Left colon (tissue), 2 donors: ENCODE measurements at places on chromosomes 5 and 9.

GRCh38 chr9:38359689-38360385, 32.7 kb upstream of the ALDH1B1 start:
- no peak for DNase-seq

GRCh38 chr9:126153382-126153781, 173.2 kb upstream of the MVB12B start:
- no peak for DNase-seq

DNA sequence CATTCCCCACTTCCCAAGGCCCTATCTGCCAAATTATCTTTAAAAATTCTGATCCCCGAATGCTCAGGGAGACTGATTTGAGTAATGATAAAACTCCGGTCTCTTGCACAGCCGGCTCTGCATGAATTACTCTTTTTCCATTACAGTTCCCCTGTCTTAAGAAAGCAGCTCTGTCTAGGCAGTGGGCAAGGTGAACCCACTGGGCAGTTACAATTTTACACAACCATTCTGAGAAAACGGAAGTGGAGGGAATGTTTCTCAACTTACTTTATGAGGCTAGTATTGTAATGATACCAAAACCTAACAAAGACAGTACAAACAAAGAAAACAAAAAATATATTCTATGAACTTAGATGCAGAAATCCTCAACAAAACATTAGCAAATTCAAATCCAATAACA, 100.0 kb downstream of the MCTP1 start:
- DNase-seq: no peak

DNA sequence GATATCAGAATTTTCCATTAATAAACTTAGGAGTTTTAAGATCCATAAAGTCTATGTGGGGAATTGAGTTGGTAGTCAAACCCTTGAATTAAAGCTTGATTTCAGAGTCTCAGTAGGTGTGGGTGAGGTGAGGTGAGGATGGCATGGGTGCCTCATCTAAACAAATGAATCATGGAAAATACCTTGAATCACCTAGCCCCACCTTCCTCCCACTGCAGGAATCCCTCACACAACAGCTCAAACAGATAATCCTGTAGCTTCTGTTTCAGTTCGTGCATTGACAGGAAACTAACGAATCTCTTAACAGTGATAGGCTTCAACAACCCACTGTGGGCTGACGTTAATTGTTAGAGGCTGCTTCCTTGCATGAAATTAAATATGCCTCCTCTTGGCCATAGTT, 185.0 kb downstream of the SREK1 start:
- no peak for DNase-seq

- no peak for DNase-seq
These were observed 303.4 kb upstream of the ATP10B start for GRCh38 chr5:161155451-161155850.

DNA sequence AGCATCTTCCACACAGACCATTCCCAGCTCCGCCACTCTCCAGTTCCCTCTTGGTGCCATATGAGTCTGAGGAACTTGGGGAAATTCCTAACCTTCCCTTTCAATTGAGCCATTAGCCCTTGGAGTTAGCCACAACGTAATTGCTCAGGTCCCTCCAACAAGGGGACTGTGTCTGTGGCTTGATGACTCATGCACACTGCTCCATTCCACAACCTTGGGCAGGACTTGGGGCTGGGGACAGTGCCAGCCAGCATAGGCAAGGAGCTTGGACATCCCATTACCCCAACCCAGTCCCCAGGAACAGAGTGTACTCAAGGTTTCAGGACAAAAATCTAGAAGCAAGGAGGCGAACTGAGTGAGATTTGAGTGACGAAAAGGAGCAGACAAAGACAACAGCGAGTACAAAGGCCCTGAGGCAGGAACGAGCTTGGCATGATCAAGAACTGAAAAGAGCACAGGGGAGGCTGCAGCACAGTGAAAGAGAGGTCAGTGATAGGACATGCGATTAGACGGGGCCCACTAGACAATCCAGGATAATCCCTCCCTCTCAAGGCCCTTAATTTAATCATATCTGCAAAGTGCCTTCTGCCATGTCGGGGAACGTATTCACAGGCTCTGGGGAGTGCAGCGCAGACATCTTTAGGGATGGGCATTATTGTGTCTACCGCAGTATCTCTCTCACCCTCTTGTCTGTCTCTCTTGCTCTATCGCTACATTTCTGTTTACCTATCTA, 16.0 kb upstream of the JADE2 start:
- DNase-seq: no peak

DNA sequence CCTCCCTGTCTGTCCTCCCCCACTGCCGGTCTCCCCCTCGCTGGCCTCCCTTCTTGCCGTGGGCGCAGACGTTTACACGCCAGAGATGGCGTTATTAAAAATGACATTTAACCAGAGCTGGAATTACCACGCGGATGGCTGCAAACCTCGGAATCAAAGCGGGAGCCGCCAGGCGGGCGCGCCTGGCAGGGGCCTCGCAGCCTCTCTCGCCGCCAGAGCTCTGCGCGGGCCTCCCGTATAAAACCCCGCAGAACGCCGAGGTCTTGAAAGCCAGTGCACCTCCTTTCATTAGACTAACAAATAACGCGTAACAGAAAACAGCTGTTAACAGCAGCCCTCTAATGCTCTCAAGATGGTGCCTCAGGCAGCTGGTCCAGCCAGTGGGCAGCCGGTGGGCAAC, 10.2 kb downstream of the PRRX2 start:
- no peak for DNase-seq

GRCh38 chr9:78033870-78034269, 2.3 kb upstream of the GNAQ start:
- DNase-seq: no peak

DNA sequence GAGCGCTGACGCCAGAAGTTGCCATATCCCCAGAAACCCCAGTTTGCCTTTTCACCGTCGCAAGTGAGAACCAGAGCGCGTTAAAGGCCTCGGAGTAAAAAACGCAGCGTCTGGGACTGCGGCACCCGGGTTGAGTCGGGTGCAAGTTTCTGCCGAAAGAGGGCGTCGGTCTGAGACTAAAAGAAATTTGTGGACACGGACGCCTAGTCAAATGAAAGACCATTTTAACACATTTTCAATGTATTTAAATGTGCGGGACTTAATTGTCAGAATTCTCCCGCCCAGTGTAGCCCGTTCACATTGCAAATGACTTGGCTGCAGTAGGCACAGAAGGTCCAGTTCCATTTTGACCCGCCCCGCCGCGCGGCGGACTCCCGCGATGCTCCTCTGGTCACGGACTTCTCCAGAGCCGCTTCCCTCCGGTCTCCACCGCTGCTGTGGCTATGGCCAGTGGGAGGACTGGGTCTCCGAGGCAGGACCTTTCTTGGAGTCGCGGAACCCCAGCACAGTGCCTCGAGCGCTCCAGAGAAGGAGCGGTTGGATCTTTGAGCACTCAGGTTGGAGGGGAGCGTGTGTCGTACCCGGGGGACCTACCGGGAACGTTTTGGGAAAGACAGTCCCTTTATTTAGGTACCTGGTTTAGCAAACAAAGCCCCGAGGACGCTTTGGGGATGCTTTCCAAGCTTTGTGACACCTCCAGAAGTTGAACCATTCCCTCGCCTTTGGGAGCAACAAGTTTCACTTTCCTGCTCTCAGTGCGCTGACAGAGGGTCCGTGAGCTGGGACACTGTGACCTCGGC, 1.2 kb upstream of the NPR3 start:
- peak; percentile 76 for DNase-seq

- DNase-seq: no peak
These were observed 7.0 kb upstream of the P4HA2 start for GRCh38 chr5:132234684-132235062.

DNA sequence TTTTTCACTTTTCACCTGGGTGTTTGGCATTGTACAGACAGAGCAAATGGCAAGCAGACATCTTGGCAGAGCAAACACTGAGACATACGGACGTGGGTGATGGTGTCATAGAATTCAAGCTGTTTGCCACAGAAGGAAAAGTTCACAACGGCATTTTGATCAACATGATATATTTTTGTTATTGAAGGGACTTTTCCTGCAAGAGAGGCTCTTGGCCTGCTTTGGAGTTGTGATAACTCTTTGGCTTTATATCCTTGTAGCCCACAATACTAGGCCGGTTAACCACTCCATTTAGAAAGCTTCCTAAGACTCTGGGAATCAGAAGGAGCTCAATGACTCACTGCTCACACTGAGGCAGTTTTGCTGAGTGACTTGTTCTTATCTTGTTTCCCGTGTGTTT, 1038.3 kb downstream of the TLE1 start:
- DNase-seq: no peak

DNA sequence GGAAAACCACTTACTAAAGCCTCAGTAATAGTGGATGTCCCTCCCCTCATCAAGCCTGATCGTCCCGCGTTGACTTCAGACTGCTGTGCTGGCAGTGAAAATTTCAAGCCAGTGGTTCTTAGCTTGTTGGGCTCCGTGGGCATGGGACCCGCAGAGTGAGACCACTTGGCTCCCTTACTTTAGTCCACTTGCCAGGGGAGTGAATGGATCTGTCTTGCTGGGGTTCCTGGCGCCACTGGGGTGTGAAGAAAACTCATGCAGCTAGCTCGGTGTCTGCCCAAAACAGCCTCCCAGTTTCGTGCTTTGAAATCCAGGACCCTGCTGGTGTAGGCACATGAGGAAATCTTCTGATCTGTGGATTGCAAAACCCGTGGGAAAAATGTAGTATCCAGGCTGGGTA, 480.0 kb upstream of the IZUMO3 start:
- DNase-seq: no peak

DNA sequence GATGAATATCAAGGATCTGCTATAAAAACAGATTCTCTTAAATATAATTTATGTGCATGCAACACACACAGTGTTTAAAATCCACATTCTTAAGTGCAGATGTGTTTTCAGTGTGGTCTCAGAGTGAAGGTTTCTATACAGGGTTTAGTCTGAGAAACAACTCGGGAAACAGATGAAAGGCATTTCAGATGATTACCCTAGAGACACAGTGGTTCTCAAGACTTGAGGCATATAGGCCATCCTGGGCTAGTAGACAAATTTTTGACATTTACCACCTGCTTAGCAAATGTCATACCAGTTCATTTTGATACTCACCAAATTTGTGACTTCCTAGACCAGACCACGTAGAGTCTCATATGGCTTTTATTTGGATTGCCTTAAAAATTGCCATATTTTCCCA, 216.5 kb downstream of the ARL15 start:
- no peak for DNase-seq

GRCh38 chr9:131180454-131180853, 55.1 kb downstream of the NUP214 start:
- DNase-seq: no peak

DNA sequence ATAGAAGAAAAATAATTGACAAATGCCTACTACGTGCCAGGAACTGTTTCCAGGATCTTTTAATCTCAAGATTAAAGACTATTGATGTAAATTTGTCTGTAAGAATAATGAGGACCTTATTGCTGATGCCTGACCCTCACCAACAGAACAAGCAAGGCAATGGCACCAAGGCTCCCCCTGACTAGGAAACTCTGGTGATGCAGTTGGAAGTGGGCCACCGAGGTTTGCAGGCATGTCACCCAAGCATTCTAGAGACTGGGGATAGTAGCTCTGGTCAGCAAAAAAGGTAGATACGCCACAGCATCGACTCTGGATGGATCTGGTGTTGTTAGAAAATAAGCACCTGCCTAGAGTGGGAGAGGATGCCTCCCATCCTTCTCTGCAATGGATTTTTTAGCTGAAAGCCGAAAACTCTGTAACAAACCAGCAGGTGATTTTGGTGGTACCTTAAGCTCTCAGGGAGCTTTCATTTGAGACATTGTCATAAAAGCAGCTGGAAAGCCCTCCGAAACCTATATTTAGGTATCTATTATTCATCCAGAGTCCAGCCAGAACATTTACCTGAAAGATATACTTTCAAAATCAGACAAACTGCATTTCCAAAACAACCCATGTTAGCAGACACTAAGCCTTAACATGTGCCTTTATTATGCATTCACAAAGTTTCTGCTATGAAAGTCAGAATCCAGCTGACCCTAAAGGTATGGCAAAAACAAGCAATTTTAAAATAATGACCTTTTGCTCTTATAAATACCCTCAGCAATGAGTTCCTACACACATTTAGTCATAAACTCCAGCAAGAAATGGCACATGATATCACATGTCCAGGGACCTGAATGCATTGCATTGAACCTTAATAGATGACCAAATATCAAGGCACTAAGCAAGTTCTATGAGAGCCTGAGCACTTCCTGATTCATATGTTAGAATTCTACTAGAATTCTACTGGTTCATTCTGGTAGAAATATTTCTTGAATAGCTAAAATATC, 308.4 kb downstream of the PDE4D start:
- peak; percentile 46 for DNase-seq

DNA sequence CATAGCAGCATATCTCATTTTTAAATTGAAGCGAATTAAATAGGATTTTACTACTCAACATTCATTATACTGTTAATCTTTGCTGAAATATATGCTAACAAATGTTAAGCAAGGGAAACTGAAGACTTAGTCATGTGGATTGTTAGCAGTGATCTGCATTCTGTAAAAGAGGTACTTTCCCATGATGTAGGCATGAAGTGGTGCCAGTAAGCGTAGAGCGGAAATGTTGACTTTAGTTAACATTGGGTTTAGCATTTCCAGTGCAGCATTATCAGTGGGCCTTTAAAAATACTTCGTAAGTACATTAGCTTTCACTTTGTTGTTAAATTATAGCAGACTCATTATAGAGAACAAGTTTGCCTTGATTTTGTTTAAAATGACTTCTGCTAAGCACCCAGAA, 130.3 kb downstream of the CDC42SE2 start:
- DNase-seq: no peak

GRCh38 chr9:131292937-131293336, 3.4 kb downstream of the PLPP7 start:
- no peak for DNase-seq

GRCh38 chr5:68048516-68048915, 167.0 kb upstream of the PIK3R1 start:
- DNase-seq: no peak

GRCh38 chr5:76736679-76737556, 21.0 kb downstream of the F2R start:
- no peak for DNase-seq

- DNase-seq: no peak
These were observed 454.2 kb upstream of the SGCD start for GRCh38 chr5:155872629-155873220.

DNA sequence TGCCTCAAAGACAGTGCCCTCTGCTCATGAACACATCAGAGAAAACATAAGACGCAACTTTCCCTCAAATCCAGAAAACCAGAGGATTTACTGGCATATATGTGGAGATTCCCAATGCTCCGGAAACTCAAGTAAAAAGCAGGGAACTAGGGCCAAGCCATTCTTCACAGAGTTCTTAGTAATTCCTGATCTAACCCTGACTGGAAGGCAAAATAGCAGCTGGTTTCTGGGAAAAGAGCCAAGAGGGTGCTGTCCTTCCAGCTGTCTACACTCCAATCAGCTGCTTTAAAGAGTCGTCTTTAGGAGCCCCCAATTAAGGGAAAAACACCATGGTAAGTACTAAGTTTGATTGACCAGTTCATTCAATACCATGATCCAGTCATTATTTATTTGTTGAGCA, 49.6 kb downstream of the GNA14 start:
- DNase-seq: no peak

- DNase-seq: no peak
These were observed 284.0 kb downstream of the TMEM38B start for GRCh38 chr9:105978336-105978735.

DNA sequence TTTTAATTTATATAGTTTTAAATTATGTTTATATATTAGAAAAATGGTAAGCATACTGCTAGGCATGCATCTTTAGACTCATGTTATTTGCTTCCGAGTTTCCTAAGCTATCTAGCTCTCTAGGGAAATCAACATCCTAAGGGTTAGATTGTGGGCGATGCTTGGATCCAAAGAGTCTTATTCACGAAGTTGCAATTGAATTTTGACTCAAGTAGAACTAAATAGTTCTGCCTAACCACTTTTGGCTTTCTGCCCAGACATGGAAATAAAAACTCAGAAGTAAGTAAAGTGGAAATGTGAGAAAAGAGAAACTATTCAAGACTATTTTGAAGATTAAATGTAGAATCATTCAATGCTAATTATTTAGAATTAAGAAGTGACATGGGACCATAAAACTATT, 440.4 kb downstream of the CDH18 start:
- no peak for DNase-seq
